ENCODE measurements at places on chromosomes 3 and 15. TPM values are rescaled to one million over a fixed set of nuclear protein-coding genes. Genes with fewer than 3 reads are reported as not detected.

GRCh38 chr15:54150255-54150654, 172.0 kb downstream of the UNC13C start:
- no peak overlapping the region for H3K27ac ChIP-seq
- no peaks in the 10 kb centered on the region for H3K36me3 ChIP-seq
- no peaks in the 10 kb centered on the region for H3K27me3 ChIP-seq
- H3K4me1 ChIP-seq, result no peaks in the 10 kb centered on the region
- no peak overlapping the region for H3K4me3 ChIP-seq

- H3K27me3 ChIP-seq, result no peaks in the 10 kb centered on the region
- no peaks in the 10 kb centered on the region for H3K4me1 ChIP-seq
- DNase-seq, result no peak
- H3K4me3 ChIP-seq, result no peak overlapping the region
- H3K27ac ChIP-seq, result no peak overlapping the region
Observed at GRCh38 chr3:81419228-81419627, 342.2 kb downstream of the GBE1 start.

DNA sequence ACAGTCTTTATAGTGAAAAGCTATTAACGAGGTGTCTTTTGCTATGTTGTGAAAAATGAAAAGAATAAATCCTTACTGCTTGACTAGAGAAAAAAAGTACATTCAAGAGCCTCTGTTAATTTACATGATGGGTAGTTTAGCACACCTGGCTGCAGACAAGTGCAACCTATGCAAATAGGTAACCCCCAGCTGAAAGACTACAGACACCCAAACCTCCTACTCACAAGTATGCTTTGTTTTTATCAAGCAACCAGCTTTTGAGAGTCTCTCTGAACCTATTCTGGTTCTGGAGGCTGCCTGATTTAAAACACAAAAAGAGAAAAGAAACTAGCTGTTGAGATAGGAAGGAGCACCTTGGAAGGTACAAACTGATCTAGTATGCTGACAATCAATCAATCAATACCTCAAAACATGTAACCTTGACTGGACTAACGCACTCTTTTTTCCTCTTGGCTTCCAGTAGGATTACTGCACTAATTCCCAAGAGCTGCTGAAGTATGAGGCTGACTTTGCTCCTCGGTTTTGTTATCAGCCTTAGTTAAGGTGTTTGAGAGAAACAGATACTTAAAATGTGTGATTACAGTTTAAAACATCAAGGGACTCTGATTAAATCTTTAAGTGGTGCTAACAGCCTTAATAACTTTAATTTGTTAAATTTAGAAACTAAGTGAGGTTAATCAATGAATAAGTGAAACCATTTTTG, 63.6 kb downstream of the OSBPL10 start:
- H3K4me1 ChIP-seq, result peaks cover 30% of the 10 kb centered on the region
- peaks cover 7% of the 10 kb centered on the region for H3K36me3 ChIP-seq
- no peak overlapping the region for H3K27ac ChIP-seq
- no peak overlapping the region for H3K4me3 ChIP-seq
- no peak for DNase-seq

DNA sequence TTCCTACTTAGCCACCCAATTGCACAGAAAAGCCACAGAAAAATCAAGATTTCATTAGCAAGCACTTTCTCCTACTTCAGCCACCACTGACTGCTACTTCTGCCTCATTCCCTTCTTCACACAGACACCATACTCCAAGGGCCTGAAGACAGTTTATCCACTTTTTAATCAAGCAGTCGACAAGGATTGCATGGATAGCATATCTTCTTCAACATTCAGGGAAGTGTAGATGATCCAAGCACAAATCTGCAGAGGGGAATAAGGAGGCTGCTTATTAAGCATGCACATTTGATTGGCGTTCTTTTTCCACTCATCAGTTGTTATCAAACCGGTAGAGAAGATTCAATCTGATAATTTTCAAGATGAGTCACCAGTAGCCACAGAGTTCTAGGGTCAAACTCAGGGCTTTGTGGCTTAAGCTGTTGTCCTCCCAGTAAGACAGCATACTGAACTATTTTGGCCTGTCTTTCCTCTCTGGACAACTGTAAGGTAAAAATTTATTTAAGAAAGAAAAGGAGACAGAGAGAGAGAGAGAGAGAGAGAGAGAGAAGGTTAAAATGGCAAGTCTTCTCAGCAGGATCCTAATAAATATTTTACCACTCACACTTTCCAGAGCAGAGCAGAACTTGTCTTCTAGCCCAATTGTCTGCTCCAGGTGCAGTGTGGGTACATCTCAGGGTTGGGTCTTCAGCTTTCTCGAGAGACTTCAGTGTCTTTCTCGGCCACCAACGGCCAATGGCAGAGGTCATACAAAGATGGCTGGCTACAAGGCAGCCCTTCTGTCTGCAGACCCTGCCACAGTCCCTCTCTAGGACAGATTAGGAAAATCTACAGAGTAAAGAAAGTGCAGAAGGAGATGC, 80.6 kb upstream of the BHLHE40 start:
- DNase-seq, result no peak
- H3K36me3 ChIP-seq, result no peaks in the 10 kb centered on the region
- no peak overlapping the region for H3K27ac ChIP-seq
- H3K4me1 ChIP-seq, result peaks cover 6% of the 10 kb centered on the region
- no peak overlapping the region for H3K4me3 ChIP-seq
- H3K27me3 ChIP-seq, result no peaks in the 10 kb centered on the region

- H3K27me3 ChIP-seq, result no peaks in the 10 kb centered on the region
- peaks cover 9% of the 10 kb centered on the region for H3K4me1 ChIP-seq
- peaks cover 3% of the 10 kb centered on the region for H3K36me3 ChIP-seq
Observed at GRCh38 chr3:174002543-174002942, 605.0 kb downstream of the NLGN1 start.

GRCh38 chr3:101138817-101139216, 145.6 kb upstream of the ABI3BP start:
- DNase-seq, result no peak
- H3K27ac ChIP-seq, result no peak overlapping the region
- H3K27me3 ChIP-seq, result no peaks in the 10 kb centered on the region
- H3K4me1 ChIP-seq, result no peaks in the 10 kb centered on the region
- H3K36me3 ChIP-seq, result no peaks in the 10 kb centered on the region

GRCh38 chr15:75640483-75641178, 607 bp upstream of the IMP3 start:
- DNase-seq, result no peak
- peaks cover 35% of the 10 kb centered on the region for H3K4me1 ChIP-seq
- peak overlapping the region; percentile 92 for H3K4me3 ChIP-seq
- no peaks in the 10 kb centered on the region for H3K36me3 ChIP-seq
- H3K27ac ChIP-seq, result peak overlapping the region; percentile 83
- H3K27me3 ChIP-seq, result no peaks in the 10 kb centered on the region

DNA sequence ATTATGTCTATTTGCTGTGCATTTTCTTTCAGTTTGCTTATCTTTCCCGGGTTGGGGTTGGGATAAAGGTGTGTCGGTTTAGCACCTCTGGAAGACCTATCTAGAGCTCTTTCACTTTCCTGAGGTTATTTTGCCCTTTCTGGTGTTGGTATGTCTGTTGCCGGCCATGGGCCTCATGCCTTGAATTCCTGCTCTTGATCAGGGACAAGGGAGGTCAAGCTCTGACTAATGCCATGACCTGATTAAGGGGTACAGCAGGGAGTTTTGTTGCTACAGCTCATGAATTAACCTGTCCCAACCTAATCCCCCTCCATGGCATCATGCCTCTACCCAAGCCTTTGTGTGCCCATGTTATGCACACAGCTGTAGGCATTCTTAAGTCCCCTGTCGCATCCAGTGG, 70.5 kb upstream of the GOLGA6B start:
- DNase-seq, result no peak
- H3K4me1 ChIP-seq, result no peaks in the 10 kb centered on the region
- no peak overlapping the region for H3K4me3 ChIP-seq
- peak overlapping the region; percentile 89 for H3K27ac ChIP-seq

GRCh38 chr3:189953551-189953950, 167.1 kb downstream of the P3H2 start:
- H3K27ac ChIP-seq, result no peak overlapping the region
- H3K4me3 ChIP-seq, result no peak overlapping the region
- no peaks in the 10 kb centered on the region for H3K4me1 ChIP-seq
- no peaks in the 10 kb centered on the region for H3K27me3 ChIP-seq
- DNase-seq, result no peak
- no peaks in the 10 kb centered on the region for H3K36me3 ChIP-seq

DNA sequence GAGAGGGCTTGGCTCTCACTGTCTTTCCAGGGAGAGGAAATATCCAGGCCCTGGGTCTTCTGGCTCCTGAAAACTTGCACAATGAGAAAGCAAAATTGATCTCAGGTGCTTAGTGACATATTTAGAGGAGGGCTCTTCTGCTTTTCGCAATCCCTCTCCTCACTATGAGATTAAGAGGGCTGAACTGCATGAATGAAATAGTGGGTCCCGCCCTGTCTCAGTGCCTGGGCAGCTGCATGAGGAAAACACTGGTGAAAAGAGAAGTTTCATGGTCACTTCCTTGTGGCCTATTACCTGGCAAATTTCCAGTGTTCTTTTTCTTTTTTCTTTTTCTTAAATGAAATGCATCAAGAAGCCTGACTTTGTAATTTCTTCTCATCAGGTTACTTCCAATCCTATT, 73.5 kb downstream of the TRAK1 start:
- no peak overlapping the region for H3K4me3 ChIP-seq
- H3K27me3 ChIP-seq, result no peaks in the 10 kb centered on the region
- H3K4me1 ChIP-seq, result peaks cover 18% of the 10 kb centered on the region
- DNase-seq, result no peak
- no peaks in the 10 kb centered on the region for H3K36me3 ChIP-seq

GRCh38 chr3:136171097-136171542, 25.0 kb downstream of the MSL2 start:
- no peak overlapping the region for H3K27ac ChIP-seq
- H3K4me3 ChIP-seq, result no peak overlapping the region
- no peaks in the 10 kb centered on the region for H3K27me3 ChIP-seq
- H3K4me1 ChIP-seq, result peaks cover 23% of the 10 kb centered on the region

DNA sequence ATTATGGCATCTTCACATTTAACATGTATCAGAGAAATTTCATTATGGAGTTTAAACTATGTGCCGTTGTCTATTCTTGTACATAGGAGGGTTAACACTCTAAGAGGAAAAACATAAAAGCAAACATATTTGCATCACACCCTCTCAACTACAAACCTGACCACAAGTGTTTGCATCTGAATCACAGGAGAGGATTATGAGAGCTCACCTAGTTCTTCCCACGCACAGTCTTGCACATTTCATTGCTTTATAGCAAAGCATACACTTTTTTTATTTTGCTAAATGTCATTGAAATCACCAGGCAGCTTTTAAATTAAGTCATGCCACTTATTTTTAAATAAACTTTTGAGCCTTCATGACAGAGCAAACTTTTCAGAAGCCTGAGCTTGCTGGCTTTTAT, 12.5 kb downstream of the TRAT1 start:
- no peak for DNase-seq
- H3K36me3 ChIP-seq, result no peaks in the 10 kb centered on the region

DNA sequence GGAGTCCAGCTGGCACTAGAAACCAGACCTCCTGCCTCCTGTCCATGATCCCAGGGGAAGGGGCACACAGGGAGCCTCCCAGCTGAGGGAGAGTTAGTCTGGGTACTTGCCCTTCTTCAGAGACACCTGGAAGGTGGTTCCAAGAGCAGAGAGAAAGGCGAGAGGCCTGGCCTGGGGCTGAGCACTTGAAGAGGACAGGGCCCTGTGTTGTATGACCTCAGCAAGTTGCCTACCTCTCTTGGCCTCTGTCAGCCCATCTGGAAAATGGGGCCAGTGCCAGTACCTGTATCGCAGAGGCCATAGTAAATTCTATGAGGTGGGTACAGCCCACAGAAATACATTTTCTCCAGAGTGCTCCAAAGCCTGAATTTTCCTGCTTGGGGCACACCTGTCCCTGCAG, 19.5 kb downstream of the PTH1R start:
- no peak overlapping the region for H3K4me3 ChIP-seq
- peaks cover 8% of the 10 kb centered on the region for H3K4me1 ChIP-seq
- no peak for DNase-seq
- H3K27me3 ChIP-seq, result peaks cover 11% of the 10 kb centered on the region
- no peaks in the 10 kb centered on the region for H3K36me3 ChIP-seq

- no peaks in the 10 kb centered on the region for H3K36me3 ChIP-seq
- H3K27me3 ChIP-seq, result no peaks in the 10 kb centered on the region
- H3K4me3 ChIP-seq, result no peak overlapping the region
- H3K4me1 ChIP-seq, result peaks cover 4% of the 10 kb centered on the region
Observed at GRCh38 chr3:122502139-122502538, 12.6 kb downstream of the KPNA1 start.

DNA sequence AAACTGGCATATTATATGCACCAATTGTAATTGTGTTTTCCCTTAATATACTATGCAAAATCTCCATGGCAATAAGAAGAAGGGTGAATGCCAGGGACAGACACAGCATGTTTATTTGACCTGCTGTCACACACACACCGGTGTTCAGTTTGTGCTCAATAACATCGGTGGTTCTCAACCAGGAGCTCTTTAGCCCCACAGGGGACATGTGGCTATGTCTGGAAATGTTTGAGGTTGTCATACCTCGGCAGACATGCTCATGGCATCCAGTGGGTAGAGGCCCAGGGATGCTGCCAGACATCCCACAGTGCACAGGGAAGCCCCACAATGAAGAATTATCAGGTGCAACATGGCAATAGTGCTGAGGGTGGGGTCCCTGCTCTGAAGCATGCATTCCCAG, 38.2 kb downstream of the GLB1 start:
- no peaks in the 10 kb centered on the region for H3K4me1 ChIP-seq
- no peak overlapping the region for H3K27ac ChIP-seq
- H3K27me3 ChIP-seq, result no peaks in the 10 kb centered on the region
- DNase-seq, result no peak

MAGEL2 gene
- total RNA-seq, result 13.1 TPM

PIERCE2 gene
- 2.0 TPM for total RNA-seq

CERS3 gene
- 0.26 TPM for total RNA-seq

MKRN2OS gene
- not detected for total RNA-seq

RNU5B-1 gene
- not detected for total RNA-seq

NR2F2 gene
- total RNA-seq, result 150 TPM

CHRNA3 gene
- 3.8 TPM for total RNA-seq

Measured in neural crest cell (in vitro differentiated cells).